ENCODE measurements at places on chromosomes 12 and 14.

DNA sequence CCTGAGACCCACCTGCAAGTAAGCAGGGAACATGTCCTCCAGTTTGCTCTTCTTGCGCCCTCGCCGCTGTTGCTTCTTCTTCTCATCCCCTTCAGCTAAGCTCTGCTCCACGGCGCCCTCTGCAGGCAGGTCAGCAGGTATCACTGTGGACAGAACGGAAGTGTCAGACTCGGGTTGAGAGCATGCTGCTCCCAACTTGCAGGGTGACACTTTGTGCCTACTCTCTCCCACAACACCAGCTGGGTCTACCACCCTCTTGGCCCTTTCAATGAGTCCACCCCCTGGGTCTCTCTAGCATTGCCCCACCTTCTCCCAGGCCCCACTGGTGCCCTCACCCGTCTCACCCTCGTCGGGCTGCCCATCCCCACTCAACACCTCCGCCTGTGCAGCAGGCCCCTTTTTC is 16.7 kb downstream of the KMT2D start:
- DNase-seq = peak; percentile 73

- no peak for DNase-seq
Observed at GRCh38 chr14:101194373-101195308, 291.1 kb upstream of the RTL1 start.

DNA sequence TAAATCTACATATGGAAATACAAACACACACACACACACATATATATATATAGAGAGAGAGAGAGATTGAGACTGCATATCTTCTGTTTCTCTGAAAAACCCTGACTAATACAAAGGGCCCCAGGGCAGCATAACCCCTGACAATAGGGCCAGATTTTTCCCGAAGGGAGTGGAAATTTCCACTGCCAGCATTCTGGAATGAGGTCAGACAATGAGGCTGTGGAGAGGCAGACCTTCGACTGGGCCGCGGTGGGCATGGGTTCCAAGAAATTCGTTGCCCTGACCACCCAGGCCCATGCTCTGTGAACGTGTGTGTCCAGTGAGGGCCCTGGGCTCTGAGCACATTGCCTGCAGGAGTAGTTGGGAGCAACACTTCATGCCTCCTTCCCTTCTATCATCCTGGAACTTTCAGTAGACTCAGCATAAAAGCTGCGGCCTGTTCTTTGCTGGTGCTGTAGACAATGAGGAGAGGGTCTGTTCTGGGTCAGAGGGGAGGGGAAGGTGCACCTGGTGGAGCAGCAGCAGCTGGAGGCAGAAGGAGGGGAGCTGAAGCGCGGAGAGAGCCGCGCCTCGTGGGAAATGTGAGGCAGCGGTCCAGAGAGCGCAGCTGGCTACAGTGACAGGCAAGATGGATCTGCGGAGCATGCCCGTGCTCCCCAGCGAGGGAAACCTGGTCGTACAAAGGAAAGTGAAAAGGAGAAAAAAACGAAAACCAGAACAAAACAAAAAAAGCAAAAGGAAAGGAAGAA is 25.6 kb upstream of the CCDC60 start:
- no peak for DNase-seq

- no peak for DNase-seq
Observed at GRCh38 chr14:104887623-104888488, 22.8 kb downstream of the CEP170B start.

- DNase-seq = no peak
Observed at GRCh38 chr12:41277946-41278267, 89.8 kb downstream of the PDZRN4 start.

- DNase-seq = no peak
Observed at GRCh38 chr12:12081836-12082497, 11.2 kb downstream of the BCL2L14 start.
